Mesothelial cell of epicardium (in vitro differentiated cells): ENCODE measurements at places on chromosomes 7 and 10. TPM values are rescaled to one million over a fixed set of nuclear protein-coding genes. Genes with fewer than 3 reads are reported as not detected.

The TMEM229A gene
- 0.59 to 0.69 TPM (median 0.66 TPM) in 3 replicates for total RNA-seq

The SLC26A3 gene
- not detected in 3 replicates for total RNA-seq

The NYAP1 gene
- 8.2 to 8.5 TPM (median 8.4 TPM) in 3 replicates for total RNA-seq

The CAMK2B gene
- 1.8 to 1.9 TPM (median 1.9 TPM) in 3 replicates for total RNA-seq

The GIMAP8 gene
- total RNA-seq: not detected in 3 replicates

The CFAP69 gene
- total RNA-seq: 3.7 to 4.8 TPM (median 4.6 TPM) in 3 replicates

The ITPRID1 gene
- total RNA-seq: not detected in 3 replicates

The DEPP1 gene
- 8.0 to 11.1 TPM (median 10.1 TPM) in 3 replicates for total RNA-seq

The KEL gene
- 1.9 to 4.2 TPM (median 2.3 TPM) in 3 replicates for total RNA-seq

The CPXM2 gene
- total RNA-seq: 0.53 to 0.92 TPM (median 0.86 TPM) in 3 replicates

The CCM2 gene
- 32.3 to 35.1 TPM (median 34.1 TPM) in 3 replicates for total RNA-seq

The AMPH gene
- 2.0 to 2.4 TPM (median 2.3 TPM) in 3 replicates for total RNA-seq

The SFTPD gene
- 1.7 to 2.7 TPM (median 2.2 TPM) in 3 replicates for total RNA-seq

The MMS19 gene
- total RNA-seq: 82.5 to 88.1 TPM (median 84.9 TPM) in 3 replicates

The IFIT5 gene
- 19.1 to 20.5 TPM (median 20.1 TPM) in 3 replicates for total RNA-seq

The XRCC2 gene
- total RNA-seq: 6.7 to 7.3 TPM (median 7.0 TPM) in 3 replicates

The GSAP gene
- total RNA-seq: 18.4 to 19.8 TPM (median 19.6 TPM) in 3 replicates

The SPDYE11 gene
- 0.11 to 0.18 TPM in 2 of 3 replicates, not detected in the other for total RNA-seq

The NKX2-3 gene
- total RNA-seq: not detected in 3 replicates

The TBX20 gene
- 8.1 to 9.4 TPM (median 8.2 TPM) in 3 replicates for total RNA-seq

The CALML5 gene
- total RNA-seq: 0.42 TPM in 1 of 3 replicates, not detected in the others

The PPP1R3A gene
- total RNA-seq: not detected in 3 replicates

The BBIP1 gene
- total RNA-seq: 16.3 to 18.6 TPM (median 16.5 TPM) in 3 replicates

The AQP1 gene
- total RNA-seq: 10.7 to 11.1 TPM (median 10.9 TPM) in 3 replicates

The PTF1A gene
- total RNA-seq: not detected in 3 replicates

The PRLHR gene
- not detected in 3 replicates for total RNA-seq

The PAX2 gene
- total RNA-seq: not detected in 3 replicates

The RBM17 gene
- 108 to 115 TPM (median 112 TPM) in 3 replicates for total RNA-seq

The CDHR1 gene
- total RNA-seq: 0.16 to 0.25 TPM (median 0.24 TPM) in 3 replicates

The SLIT1 gene
- 0.27 to 0.40 TPM (median 0.40 TPM) in 3 replicates for total RNA-seq

The CPN1 gene
- total RNA-seq: not detected in 3 replicates

The CYTH3 gene
- 28.3 to 29.9 TPM (median 29.2 TPM) in 3 replicates for total RNA-seq

The SPDYE5 gene
- 0.14 to 0.16 TPM in 2 of 3 replicates, not detected in the other for total RNA-seq

The TRIM4 gene
- 13.1 to 14.1 TPM (median 13.6 TPM) in 3 replicates for total RNA-seq

The PDLIM1 gene
- 121 to 131 TPM (median 122 TPM) in 3 replicates for total RNA-seq

The MPLKIP gene
- 35.3 to 39.3 TPM (median 37.5 TPM) in 3 replicates for total RNA-seq

The CDNF gene
- 1.7 to 2.3 TPM (median 2.2 TPM) in 3 replicates for total RNA-seq

The SSMEM1 gene
- total RNA-seq: not detected in 3 replicates

The TUBAL3 gene
- 0.11 to 0.22 TPM in 2 of 3 replicates, not detected in the other for total RNA-seq

The AMZ1 gene
- total RNA-seq: 0.05 to 0.49 TPM (median 0.13 TPM) in 3 replicates

The SERPINE1 gene
- total RNA-seq: 11.4 to 15.1 TPM (median 14.2 TPM) in 3 replicates

The POLL gene
- total RNA-seq: 44.5 to 47.3 TPM (median 46.6 TPM) in 3 replicates

The INA gene
- total RNA-seq: 1.1 to 1.2 TPM (median 1.2 TPM) in 3 replicates

The ELN gene
- total RNA-seq: 32.9 to 37.4 TPM (median 33.2 TPM) in 3 replicates

The KLF14 gene
- total RNA-seq: 0.87 to 1.0 TPM (median 1.0 TPM) in 3 replicates

The SYPL1 gene
- 63.9 to 64.3 TPM (median 64.0 TPM) in 3 replicates for total RNA-seq

The SYNPO2L gene
- total RNA-seq: 0.07 to 0.22 TPM (median 0.11 TPM) in 3 replicates

The FGF8 gene
- not detected in 3 replicates for total RNA-seq

The TPK1 gene
- total RNA-seq: 3.3 to 3.9 TPM (median 3.4 TPM) in 3 replicates

The SMC3 gene
- total RNA-seq: 44.7 to 47.2 TPM (median 47.1 TPM) in 3 replicates

The ITGB8 gene
- 15.3 to 15.6 TPM (median 15.3 TPM) in 3 replicates for total RNA-seq

The EXOSC1 gene
- total RNA-seq: 28.2 to 31.2 TPM (median 30.6 TPM) in 3 replicates

The IL6 gene
- total RNA-seq: 1.1 to 1.7 TPM (median 1.4 TPM) in 3 replicates

The UCN3 gene
- total RNA-seq: not detected in 3 replicates
